WERI-Rb-1 (cell line): ENCODE measurements at places on chromosomes 16 and 17.

DNA sequence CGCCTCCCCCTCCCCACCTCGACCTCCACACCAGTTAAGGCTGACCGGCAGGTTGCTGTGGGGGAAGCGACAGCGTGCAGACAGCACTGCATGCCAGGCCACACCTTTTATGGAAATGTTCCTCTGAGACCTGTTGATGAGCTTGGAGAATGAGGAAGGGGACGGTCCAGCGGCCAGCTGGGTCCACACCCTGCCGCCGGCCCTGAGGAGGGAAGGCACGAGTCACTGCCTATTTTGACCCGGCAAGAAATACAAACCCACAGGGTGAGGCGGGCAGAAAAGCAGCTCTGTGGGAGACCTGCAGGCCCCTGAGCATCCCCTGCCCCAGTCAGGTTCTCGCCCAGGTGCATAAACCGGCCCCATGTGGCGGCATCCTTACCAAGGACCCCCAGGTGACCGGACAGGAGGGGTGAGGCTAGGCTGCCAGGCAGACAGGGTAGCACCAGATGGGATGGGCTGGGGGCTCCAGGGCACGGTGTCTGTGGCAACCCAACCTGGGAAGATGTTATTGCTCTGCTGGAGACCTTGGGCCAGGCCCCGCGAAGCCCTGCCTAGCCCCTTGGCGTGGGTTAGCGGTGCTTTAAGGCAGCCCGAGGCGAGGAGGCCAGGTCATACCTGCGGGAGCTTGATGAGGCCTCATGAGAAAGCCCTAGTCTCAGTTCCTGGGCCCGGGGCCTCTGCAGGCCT is 12.7 kb downstream of the NATD1 start:
- DNase-seq = no peak

DNA sequence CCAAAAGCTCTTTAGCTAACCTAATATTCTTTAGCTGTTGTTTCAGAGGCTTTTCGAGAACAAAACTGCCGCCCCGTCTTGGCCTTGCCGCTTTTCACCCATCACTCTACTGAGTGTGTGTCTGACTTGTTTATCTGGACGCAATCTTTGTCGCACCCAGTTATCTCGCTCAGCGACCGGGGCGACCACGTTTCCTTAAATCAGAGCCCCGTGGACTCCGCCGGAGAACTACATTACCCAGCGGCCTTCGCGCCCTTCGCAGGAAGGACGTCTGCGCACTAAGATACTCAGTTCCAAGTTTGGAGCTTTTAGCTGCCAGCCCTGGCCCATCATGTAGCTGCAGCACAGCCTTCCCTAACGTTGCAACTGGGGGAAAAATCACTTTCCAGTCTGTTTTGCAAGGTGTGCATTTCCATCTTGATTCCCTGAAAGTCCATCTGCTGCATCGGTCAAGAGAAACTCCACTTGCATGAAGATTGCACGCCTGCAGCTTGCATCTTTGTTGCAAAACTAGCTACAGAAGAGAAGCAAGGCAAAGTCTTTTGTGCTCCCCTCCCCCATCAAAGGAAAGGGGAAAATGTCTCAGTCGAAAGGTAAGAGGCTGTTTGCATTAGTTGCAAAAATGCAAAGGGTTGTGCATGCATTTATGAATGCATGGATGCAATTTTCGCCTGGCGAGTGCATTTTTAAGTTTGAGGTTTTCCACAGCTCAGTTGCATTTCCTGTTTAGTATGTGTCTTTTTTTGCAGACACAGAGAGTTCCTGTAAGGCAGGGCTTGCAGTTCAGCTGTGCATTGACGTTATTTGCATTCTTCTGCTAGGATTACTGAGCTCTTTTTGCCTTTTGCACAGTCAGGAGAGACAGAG is at the start of gene MAP2K6:
Gene MAP2K6, plus strand, starts transcription at position 290 of the 867 bp plus-strand sequence. Its CDS starts 288 bp downstream, at position 578.
- DNase-seq = peak; percentile 80

DNA sequence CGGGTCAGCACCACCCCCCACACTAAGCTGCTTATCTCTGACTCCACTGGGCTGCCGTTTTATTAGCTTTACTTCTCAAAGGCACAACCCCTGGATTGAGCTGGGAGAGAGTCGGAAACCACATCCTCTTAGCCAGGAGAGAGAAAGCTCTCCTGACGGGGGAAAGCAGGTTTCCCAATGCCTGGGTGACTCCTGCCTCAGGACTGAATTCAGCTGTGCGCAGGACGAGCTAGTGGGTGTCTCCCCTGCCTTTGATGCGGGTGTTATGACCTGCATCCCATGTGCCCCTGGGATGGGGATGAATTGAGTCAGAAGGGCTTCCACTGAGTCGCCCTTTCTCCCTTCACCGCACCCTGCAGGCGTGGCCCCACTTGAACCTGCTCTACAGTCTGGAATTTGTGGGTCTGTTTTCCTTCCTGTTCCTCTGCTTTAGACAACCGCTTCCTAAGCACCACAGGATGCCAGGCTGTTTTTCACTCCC is 819.2 kb upstream of the EEF2KMT start:
- peak; percentile 88 for DNase-seq

GRCh38 chr16:58459344-58460218 is 40.4 kb upstream of the NDRG4 start:
- no peak for DNase-seq

DNA sequence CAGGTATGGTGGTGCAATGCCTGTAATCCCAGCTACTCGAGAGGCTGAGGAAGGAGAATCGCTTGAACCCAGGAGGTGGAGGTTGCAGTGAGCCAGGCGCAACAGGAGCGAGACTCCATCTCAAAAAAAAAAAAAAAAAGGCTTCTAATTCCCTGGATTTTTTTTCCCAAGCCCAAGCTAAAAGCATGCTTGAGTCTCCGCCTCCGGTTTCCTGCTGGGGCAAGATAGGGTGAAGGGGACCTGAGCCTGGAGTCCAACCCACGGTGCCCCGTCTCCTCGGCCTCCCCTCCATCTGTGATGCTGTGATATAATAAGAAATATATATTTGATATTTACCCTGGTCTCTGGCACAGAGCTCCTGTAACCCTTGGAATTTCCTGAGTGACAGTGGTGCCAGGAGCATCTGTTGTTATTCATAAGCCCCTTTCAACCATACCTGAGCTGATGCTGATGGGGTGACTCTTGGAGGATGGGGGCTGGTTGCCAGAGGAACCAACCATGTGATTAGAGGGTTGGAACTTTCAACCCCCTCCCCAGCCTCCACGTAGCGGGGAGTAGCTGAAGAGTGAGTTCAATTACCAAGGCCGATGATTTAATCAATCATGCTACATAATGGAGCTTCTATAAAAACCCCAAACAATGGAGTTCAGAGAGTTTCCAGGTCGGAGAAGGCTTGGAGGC is 12.8 kb upstream of the TNK1 start:
- no peak for DNase-seq

- peak; percentile 76 for DNase-seq
Measured at GRCh38 chr16:31093132-31093703, 1.4 kb downstream of the VKORC1 start.

- no peak for DNase-seq
Measured at GRCh38 chr17:49739641-49740271, 24.2 kb downstream of the FAM117A start.

DNA sequence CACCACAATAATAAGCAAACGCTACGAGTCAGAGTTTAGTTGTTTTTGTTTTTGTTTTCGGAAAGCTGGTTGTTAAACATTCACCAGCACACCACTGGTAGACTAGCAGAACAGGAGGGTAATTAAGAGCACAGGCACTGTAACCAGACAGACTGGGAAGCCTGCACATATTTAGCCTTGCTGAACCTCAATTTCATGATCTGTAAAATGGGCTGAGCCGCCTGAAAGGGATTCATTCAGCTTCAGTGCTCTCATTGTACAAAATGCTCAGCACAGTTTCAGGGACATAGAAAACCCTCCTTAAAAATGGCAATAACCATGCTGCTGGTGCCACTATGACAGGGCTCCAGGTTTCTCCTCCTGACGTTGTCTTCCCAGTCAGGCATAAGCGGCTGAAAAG is 66.4 kb downstream of the TMEM114 start:
- DNase-seq = no peak

- no peak for DNase-seq
Measured at GRCh38 chr17:76667491-76667755, 23.9 kb upstream of the ST6GALNAC1 start.

GRCh38 chr17:61240851-61241468 is 158.7 kb upstream of the TBX2 start:
- no peak for DNase-seq

- DNase-seq = no peak
Measured at GRCh38 chr16:645852-646678, 3.1 kb upstream of the WDR90 start.

DNA sequence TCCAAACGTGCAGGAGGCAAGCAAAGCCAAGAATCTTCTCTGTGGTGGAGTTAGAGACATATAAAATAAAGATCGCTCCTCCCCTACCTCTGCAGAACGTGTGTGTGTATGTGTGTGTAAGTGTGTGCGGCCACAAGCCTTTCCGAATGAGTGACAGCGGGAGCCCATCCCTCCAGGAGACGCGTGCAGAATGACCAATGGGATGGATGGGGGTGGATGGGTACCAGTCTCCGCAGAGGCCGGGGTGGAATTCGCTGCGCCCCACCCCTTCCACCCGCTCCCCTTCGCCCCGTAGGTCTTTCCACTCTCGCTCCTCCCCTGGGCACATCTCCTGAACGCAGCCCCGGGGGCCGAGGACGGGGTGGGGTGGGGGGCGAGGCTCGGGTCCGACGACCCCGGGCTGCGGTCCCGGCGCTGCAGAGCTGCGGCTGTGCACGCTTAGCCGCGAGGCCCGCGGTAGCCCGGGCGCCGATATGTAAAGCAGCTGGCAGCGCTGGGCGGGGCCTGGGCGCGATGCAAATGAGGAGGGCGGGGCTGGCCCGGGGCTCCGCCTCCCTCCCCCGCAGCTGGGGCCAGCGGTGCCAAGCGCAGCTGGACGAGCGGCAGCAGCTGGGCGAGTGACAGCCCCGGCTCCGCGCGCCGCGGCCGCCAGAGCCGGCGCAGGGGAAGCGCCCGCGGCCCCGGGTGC is at the start of gene PRKCB:
Gene PRKCB, plus strand, starts transcription at position 594 of the 688 bp plus-strand sequence.
- DNase-seq = peak; percentile 67

- DNase-seq = no peak
Measured at GRCh38 chr17:80853076-80853475, 138.6 kb upstream of the CHMP6 start.

DNA sequence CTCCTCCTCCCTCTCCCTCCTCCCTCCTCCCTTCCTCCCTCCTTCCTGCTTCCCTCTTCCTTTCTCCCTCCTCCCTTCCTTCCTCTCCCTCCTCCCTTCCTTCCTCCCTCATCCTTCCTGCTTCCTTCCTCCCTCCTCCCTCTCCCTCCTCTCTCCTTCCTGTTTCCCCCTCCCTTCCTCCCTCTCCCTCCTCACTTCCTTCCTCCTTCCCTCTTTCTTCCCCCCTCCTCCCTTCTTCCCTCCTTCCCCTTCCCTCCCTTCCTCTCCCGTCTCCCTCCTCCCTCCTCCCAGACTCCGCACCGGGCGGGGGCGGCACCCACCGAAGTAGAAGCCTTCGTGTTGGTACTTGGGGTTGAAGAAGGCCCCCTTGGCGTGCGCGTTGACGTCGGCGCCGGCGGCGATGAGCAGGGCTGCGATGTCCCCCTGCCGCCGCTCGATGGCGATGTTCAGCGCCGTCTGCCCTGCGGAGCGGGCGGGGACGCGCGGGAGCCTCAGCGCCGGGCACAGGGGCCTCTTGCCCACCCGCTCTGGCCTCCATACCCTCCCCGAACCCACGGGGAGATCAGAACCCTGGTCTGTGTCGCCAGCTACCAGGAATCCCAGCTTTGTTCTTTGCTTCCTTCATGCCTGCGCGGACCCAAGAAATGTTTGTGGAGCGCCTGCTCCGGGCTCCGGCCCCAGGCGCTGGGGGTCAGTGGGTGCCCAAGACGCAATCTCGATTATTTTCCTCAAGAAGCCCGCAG is 22.2 kb downstream of the TRPV3 start:
- peak; percentile 76 for DNase-seq

DNA sequence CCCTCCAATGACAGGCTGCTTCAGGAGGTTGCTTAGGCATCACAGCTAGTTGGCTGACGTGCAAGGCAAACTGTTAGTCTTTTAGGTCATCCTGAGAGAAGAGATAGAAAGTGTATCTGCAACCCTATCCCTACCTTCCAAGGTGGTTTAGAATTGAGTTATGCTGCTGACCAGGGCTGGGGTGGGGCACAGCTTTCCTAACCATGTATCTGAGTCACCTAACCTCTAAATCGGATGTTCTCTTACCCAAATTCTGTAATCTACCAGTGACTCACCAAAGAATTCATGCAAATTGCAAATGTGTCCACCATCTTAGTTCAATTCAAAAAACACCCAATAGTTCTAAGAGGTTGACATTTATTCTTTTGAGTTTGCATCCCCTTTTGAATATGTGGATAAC is 107.2 kb upstream of the DYNLRB2 start:
- DNase-seq = no peak

DNA sequence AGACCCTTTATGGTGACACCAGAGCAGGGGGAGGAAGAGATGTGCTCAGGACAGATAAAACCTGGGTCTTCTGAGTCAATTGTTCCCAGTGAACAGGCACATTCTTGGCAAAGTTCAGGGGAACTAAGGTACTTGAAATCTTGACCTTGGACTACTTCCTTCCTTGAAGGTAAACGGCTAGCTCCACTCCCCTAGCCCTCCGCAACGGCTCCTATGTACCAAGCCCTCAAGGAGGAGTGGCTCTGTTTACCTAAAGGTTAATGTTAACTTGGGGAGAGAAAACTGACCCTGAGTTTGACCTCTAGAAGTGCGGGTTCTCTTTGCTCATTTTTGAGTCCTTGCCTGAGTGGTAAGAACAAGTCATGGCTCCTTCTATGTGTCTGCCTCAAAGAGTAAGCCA is 7.8 kb downstream of the TTLL6 start:
- DNase-seq = no peak

DNA sequence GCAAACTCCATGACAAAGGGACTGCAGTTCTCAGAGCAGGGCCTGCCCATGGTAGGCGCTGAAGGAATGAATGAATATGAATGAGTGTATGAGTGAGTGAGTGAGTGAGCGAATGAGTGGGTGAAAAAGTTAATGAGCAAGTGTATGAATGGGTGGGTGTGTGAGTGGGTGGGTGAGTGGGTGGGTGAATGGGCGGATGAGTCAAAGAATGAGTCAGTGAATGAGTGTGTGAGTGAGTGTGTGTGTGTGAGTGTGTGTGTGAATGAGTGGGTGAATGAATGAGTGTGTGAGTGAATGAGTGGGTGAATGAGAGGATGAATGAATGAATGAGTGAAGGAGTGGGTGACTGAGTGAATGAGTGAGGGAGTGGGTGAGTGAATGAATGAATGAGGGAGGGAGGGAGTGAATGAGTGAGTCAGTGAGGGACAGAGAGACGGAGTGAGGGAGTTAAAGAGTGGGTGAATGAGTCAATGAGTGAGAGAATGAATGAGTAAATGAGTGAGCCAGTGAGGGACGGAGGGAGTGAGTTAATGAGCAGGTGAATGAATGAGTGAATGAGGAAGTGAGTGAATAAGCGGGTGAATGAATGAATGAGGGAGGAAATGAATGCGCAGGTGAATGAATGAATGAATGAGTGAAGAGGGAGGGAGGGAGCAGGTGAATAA is 11.1 kb upstream of the CHMP6 start:
- no peak for DNase-seq

GRCh38 chr17:64441772-64442540 is 7.0 kb upstream of the MILR1 start:
- no peak for DNase-seq

GRCh38 chr17:82691714-82692113 is 6.8 kb downstream of the RAB40B start:
- DNase-seq = no peak

GRCh38 chr16:77457046-77457445 is 22.2 kb upstream of the ADAMTS18 start:
- no peak for DNase-seq
